ENCODE measurements at places on chromosomes 1 and 21.

DNA sequence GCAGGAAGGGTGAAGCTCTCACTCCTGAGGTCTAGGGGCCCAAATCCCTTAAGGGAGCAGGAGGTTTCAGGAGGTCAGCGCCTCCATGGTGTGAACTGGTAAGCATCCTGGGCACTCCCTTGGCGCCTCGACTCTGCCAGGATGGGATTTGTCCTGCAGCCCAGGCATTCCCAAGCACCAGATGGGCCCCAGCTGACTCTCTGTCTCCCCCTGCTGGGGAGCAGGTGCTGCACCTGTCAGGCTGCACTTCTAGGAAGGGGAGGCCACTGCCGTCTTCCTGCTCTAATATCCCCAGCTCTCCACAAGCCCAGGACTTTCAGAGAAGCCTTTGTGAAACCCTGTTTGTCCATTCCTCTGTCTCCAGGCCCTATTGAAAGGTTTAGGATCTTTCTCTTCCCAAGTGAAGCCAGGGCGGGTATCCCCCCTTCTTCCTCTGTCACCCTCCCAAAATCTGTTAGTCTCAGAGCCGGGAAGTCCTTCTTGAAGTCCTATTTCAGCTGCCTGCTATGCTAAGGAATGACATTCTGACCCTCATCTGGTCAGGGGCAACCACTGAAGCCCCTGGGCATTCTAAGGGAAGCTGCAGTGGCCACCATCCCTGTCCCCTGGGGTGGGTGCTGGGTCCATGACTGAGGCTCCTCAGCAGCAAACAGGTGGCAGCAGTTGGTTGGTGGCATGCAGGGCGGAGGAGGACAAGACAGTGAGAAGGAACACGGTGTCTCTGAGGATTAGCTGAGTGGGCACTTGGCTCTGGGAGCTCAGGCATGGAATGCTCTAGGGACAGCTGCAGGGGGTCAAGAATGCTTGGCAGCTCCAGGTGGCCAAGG lies 3.2 kb downstream of the MYBPH start:
- DNase-seq, result peak; percentile 56

DNA sequence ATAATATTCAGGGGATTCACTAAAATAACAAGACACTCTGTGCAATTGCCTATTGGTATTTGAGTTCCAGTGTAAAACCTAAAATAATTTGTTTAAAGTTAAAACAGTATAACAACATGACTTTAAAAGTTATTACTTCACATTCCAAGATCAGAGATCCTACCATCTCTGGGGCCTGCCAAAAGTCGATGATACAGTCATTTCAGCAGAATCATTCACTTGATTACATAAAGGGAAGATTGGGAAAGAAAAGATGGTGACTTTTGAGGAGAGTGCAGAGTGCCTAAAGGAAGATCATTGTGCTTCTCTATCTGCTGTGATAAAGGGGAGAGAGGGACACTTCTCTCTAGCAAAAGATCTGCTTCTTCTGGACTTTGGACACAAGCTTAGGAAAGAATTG lies 784.4 kb upstream of the ADGRL4 start:
- no peak for DNase-seq

DNA sequence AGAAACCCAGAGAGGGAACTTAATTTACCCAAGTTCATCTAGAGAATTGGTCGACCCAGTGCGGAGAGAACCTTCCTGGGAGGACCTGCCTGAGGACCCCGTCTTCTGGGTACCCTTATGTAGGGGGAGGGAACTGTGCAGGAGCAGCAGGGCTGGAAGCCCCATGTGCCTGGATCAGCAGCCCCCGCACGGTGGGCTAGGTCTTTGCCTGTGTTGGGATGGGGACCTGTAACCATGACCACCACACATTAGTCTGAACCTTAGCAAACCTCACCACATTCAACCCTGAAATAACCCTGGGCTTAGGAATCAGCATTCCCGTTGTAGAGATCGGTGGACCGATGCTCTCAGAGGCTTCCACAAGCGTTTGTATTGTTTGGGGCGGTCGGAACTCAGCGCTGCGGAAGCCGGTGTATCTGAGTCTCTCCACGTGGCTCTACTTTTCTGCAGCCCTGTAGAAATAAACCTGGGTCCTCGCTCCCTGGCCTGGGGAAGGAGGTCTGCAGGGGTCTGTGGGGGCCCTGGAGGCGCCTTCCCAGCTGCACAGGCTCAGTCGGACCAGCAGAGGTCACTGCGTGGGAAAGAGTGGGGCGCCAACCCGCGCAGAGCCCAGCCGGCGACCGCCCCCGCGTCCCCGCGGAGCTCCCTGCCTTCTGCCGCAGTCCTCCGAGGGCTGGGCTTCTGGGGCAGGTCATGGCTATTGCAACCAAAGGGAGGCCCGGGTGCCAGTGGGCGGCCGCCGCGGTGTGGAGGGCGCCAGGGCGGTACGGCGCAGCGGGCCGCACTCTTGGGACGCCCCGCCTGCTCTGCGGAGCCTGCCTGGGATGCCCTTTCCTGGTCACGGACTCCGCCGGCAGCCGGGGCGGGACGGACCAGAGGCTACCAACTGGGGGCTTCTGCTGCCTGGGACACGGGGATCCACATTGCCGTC lies 36.2 kb upstream of the KCNA10 start:
- DNase-seq, result no peak

- DNase-seq, result peak; percentile 98
Observed at GRCh38 chr21:45874716-45875415, 106.7 kb upstream of the COL6A1 start.

GRCh38 chr1:202954057-202954745 lies 3.9 kb downstream of the ADIPOR1 start:
- no peak for DNase-seq

GRCh38 chr1:214416858-214417257 lies 134.5 kb downstream of the PTPN14 start:
- DNase-seq, result no peak

- no peak for DNase-seq
Observed at GRCh38 chr1:1788646-1789431, 10.6 kb upstream of the NADK start.

DNA sequence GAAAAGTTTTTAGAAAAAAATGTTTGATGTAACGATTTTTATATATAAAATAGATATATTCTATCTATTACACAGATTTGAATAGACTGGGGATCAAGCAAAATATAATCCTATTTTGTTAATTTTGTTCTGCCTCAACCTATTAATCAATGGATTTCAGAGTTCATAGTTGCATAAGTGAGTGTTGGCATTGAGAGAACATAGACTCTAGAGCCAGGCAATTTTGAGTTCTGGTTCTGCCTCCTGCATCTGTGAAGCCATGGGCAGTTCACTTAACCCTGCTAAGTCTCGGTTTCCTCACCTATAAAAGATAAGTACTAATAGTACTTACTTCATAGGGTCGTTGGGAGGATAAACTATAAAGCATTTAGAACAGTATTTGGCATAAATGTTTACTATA lies 13.6 kb upstream of the PKN2 start:
- DNase-seq, result no peak

GRCh38 chr21:41032541-41032940 lies 135.4 kb upstream of the BACE2 start:
- no peak for DNase-seq

DNA sequence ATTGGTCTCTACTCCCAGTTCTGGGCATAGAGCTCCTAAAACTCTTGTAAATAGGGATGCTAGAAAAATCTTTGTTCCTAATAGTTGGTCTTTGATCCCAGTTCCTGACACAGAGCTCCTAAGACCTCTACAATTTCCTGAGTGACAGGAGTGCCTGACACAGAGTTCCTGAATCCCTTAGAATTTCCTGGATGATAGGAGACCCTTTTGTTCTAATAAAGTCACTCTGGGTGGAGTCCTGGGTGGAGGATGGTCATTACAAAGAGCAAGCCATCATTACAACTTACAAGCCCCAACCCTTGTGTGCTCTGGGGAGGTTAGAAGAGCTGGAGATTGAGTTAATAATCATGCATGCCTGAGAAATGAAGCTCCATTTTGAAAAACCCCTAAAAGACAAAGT lies 58.4 kb downstream of the ZZZ3 start:
- no peak for DNase-seq

DNA sequence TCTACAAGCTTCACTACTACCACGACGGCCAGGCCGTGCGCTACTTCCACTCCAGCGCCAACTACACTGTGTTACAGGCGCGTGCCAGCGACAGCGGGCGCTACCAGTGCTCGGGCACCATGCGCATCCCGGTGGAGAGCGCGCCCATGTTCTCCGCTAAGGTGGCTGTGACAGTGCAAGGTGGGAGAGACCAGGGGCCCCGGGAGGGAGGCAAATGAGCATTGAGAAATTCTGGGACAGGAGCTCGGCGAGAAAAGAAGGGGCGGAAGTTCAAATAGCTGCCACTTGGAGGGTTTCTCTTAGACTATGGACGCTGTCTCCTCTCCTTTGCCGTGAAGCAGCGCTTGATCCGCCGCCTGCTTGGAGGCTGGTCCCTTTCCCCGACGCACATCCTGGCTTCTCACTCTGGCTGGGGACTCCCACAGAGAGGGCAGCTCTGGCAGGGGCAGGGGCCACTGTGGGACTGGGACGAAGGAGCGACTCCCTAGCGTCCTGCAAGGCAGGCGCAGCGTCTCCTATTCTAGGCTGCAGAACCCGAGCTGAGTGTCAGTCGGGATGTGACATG lies 4.6 kb downstream of the FCRLB start:
- no peak for DNase-seq

DNA sequence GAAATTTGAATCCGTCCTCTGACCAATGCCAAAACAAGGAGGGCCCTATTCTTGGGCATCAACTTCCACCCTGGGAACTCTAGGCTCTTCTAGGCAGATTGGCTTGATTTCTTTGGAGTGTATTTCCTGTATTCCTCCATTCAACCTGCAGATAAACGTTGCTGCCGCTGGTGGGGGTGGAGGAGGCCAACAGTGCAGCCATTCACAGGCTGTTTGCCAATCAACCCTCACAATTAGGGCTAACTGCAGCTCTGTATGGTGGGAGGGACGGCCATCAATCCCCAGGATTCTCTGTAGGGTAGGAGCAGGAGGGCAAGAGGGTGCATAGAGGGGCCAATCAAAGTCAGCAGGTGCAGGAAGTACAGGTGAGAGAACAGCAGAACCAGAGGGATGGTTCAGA lies 273.1 kb upstream of the PROX1 start:
- DNase-seq, result no peak

- DNase-seq, result no peak
Observed at GRCh38 chr1:19424651-19425570, 60.4 kb downstream of the CAPZB start.

- DNase-seq, result no peak
Observed at GRCh38 chr1:211326528-211327345, at the start of gene TRAF5. TRAF5 (plus strand) TSS chr1:211326833; CDS start chr1:211353240, 26,407 bp downstream.

DNA sequence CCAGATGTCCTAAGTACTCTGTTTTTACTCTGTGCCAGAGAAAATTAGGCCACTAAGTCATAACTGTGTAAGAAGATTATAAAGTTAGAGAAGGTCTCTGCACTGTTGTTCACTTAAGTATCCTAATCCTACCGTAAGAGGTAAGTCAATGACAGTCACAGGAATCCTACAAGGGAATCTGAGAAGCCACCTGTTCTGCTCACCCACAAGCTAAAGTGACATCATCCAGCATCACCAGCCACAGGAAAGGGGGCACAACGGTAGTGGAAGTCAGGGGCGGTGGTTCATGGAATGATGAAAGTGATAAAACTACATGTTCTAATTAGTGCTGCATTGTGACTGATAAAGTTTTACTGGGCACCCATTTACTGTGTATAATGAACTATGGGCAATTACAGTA lies 92.7 kb downstream of the PLD5 start:
- DNase-seq, result no peak

- no peak for DNase-seq
Observed at GRCh38 chr21:41186755-41187536, 19.0 kb downstream of the BACE2 start.

DNA sequence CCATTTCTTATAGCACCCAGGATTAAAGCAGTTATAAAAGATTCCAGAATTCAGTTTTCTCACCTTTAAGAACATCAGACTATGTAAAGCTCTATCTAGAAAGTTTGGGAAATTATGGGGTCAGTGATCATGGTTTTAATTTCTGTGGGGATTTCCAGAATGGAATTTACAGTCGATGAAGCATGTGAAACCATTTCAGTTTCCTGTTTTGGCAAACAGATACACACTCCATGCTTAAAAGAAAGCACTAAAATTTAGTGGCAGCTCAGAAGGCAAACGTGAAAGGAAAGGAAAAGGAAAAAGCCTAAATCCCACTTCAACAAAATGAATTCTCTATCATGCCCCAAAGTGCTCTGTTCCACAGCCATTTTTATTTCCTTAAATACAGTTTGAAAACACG lies 60.4 kb downstream of the FYB2 start:
- no peak for DNase-seq

DNA sequence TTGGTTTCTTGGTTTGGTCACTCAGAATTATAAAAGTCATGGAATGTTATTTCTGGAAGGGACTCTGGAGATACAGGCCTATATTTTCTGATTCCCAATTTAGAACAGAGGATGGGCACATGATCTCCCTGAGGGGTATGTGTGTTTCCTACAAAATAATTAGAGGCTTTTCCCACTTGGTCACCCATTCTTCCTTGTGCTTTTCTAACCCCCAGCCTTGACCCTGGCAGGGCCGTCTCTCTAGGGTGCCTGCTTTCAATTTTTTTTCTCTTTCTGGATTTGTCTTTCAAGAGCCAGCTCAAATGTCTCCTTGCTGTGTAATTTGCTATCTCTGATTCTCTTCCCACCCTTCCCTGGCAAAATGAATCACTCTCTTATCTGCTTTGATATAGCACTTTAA lies 131.9 kb downstream of the HLX start:
- DNase-seq, result no peak

DNA sequence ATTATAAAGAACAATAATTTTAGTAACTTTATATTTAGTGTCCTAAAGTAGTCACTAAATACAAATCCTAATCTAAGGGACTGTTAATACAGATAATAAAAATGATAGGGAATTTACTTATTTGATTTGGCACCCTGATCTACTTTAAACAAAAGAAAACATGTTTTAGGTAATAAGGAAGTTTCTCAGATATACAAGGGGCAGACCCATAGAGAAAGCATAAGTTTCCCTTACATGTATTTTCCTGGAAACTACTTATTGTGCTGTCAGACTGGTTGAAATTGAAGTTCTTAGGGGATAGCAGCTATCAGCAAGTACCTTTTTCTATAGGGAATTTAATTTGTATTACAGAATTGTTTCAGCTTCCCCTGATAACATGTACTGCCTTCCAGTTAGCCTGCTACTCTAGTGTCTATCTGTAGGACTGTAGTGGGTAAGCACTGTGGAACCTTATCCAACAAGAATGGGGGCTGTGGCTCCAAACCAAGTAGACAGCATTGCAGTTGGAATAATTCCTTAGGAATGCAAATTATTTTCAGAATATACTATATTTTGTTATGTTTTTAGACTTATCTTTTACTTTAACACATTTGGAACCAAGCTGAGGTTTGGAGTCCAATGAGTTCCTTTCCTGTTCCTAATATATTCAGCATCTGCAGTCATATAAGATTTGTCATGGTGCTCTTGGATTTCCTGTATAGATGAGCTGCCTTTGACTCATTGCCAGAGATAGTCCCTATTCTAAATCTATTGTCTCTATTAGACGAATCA lies 14.7 kb downstream of the MSH4 start:
- peak; percentile 5 for DNase-seq

- no peak for DNase-seq
Observed at GRCh38 chr1:59497616-59498015, 200.7 kb downstream of the FGGY start.
